HS-5 (cell line): ENCODE measurements at places on chromosomes 4 and X.

DNA sequence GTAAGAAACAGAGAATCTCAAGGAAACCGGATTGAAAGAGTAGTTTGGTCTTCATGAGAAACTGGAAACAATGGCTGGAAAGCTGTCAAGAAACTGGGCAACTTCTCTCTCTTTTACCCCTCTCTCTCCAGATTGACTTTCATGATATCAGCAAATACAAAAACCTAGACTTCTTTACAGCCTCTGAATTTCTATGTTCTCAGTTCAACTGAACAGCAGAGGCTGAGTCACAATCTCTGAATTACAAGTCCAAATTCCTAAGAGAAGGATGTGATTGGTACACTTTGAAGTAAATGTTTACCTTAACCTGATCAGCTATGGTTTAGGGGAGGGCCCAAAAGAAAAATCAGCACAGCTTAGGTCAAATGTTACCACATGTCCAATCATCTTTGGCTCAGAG, 974.9 kb downstream of the RPA4 start:
- no peak for DNase-seq

DNA sequence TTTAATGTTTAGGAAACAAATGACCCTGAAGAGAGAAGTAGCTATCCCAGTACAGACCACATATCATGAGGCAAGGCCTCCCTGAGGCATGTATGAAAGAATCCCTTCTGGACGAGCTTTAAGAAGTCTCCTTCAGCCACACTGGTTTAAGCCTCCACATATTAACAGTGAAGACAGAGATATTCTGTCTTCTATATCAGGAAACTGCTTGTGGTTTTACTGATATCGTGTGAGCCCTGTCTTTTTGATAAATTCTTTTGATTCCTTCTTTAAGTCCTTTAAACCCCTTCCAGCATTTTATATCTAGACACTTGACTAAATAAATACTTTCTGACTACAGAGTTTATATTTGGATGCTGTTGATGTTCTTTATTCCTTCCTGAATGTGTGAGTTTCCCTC, 45.9 kb upstream of the GPC4 start:
- no peak for DNase-seq

GRCh38 chr4:38189445-38189844, 229.2 kb downstream of the PTTG2 start:
- DNase-seq: peak; percentile 83

DNA sequence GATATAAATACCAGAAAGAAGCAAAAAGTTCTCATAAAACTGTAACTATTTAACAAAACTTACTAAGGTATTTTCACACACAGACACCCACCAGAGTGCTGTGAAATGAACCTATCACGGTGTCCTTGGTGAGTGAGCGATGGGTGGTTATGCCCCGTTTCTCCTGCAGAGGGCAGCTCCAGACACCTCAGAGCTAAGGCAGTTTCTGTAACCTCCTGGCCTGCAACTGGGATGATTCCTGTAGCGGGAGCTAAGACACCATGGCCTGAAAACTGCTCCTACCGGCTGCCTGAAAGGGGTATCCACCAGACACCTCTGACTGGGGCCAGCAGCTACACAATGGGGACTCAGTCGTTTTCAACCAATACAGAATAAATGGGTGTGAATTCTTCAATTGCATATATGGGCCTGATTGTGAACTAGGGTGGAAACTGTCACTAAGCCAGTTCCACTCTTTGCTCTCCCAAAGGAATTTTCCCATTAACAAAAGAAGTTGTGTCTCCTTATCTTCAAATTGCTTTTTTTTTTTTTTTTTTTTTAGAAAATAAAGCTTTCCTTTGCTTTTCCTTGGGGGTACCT, 2375.8 kb upstream of the TENM3 start:
- DNase-seq: peak; percentile 42

GRCh38 chr4:38831653-38832052, 25.0 kb downstream of the TLR6 start:
- DNase-seq: no peak

- no peak for DNase-seq
Observed at GRCh38 chrX:102712216-102712966, at the start of gene GPRASP2. Gene GPRASP2 (plus strand): TSS chrX:102712448. CDS start chrX:102714870, 2,422 bp downstream.

DNA sequence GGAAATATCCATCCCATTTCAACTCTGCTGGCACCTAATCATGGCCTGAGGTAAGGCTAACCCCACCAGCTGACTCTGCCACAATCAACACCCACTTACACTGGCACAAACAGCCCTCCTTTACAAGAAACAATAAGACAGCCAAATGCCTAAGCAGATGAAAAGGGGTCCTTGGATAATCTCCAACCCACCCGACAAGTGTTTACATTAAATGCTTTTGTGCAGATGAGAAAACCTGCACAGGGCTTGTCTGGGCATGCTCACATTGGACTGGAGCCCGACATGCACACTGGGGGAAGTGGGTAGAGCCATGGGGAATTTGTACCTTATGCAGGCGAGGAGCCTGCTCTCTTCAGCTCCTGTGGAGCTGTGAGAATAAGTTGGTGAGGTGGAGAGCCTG, 138.9 kb upstream of the ITM2A start:
- DNase-seq: no peak

- no peak for DNase-seq
Observed at GRCh38 chr4:75841641-75842520, 60.4 kb downstream of the PPEF2 start.

DNA sequence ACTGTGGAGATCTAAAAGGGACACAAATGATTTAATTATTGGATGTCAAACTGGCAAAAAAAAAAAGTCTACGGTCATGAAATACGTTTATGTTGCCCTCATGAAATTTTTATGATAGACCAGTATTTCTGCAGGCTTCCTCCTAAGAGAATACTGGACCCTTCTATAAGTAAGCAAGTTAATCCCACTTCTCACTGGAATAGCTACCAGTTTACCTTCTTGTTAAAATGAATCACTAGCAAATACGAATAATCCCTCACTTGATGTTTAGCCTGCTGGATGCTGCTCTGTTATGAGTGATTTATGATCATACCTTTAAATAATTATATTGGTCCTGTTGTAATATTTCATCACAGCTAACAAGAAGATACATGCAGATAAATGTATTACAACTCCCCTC, 39.6 kb upstream of the GRID2 start:
- no peak for DNase-seq

DNA sequence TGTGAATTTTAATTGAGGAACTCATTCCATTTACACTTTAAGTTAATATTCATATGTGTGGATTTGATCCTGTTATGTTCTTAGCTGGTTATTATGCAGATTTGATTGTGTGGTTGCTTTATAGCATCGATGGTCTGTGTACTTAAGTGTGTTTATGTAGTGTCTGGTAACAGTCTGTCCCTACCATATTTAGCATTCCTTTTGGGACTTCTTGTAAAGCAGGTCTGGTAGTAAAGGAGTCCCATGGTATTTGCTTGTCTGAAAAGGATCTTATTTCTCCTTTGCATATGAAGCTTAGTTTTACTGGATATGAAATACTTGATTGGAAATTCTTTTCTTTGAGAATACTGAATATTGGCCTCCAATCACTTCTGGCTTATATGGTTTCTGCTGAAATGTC, 76.6 kb downstream of the KLF8 start:
- no peak for DNase-seq

DNA sequence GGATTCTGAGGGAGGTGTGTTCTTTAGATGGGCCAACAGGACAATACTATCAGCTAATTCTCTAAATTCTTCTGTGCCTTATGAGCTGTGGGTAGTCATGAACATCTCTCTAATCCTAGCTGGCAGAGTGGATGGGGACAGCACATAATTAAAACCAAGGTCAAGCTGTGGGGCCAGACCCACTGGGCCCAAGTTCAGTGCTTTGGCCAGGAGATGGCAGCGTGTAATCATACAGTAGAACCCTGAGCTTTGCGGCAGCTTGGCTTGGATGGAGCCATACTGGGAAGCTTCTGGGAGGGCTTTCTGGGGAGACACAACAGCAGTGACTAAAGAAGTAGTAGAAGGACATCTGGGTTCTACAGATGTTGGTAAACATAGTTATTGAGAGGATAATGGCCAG, 140.3 kb upstream of the CXCL13 start:
- DNase-seq: no peak

DNA sequence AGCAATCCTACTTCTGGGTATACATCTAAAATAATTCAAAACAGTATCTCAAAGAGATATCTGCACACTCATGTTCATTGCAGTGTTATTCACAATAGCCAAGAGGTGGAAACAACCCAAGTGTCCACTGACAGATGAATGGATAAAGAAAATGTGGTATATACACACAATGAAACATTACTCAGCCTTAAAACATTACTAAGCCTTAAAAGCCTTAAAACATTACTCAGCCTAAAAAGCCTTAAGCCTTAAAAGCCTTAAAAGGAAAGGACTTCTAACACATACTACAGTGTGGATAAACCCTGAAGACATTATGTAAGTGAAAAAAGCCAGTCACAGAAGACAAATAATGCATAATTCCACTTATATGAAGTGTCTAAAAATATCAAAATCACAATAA, 40.3 kb upstream of the TFDP3 start:
- peak; percentile 1 for DNase-seq

- DNase-seq: no peak
Observed at GRCh38 chrX:23844502-23845138, 61.6 kb downstream of the SAT1 start.

- DNase-seq: no peak
Observed at GRCh38 chrX:130091980-130092522, 18.2 kb downstream of the ELF4 start.

- DNase-seq: no peak
Observed at GRCh38 chr4:4328840-4329239, 38.8 kb downstream of the ZBTB49 start.

GRCh38 chr4:122749704-122750454, 17.4 kb downstream of the BBS12 start:
- DNase-seq: no peak
